Testis (tissue), 5 donors: ENCODE measurements at places on chromosomes 2 and 18.
A peak's percentile ranks its signal among the peaks of the same experiment; 100 is the strongest.

DNA sequence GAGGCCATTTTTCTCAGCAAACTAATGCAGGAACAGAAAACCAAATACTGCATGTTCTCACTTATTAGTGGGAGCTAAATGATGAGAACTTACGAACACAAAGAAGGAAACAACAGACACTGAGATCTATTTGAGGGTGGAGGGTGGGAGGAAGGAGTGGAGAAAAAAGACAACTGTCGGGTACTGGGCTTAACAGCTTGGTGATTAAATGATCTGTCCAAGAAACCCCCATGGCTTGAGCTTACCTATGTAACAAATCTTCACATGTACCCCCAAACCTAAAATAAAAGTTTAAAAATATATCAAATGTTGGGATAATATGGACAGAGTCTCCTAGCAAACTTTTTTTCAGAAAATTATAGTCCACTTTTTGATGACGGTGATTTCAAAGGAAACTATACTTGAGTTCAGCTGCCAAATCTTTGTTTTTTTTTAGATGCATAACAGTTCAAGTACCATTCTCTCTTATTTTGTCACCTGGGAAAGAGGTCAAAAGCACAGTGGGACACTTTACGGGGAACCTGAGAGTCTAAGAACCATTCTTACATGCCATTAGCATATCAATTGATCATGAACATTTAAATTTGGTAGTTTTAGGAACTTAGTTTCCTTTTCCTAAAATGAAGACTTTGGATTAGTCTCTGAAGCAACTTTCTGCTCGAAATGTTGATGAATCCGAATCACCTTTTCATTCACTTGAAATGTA, 835.0 kb downstream of the NRXN1 start:
- no peak for DNase-seq

DNA sequence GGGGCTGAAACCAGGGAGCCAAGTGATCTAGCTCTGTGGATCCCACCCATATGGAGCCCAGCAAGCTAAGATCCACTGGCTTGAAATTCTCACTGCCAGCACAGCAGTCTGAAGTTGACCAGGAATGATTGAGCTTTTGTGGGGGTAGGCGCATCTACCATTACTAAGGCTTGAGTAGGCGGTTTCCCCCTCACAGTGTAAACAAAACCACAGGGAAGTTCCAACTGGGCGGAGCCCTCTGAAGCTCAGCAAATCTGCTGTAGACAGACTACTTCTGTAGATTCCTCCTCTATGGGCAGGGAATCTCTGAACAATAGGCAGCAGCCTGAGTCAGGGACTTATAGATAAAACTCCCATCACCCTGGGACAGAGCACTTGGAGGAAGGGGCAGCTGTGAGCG, 96.7 kb downstream of the CCDC148 start:
- DNase-seq: no peak

DNA sequence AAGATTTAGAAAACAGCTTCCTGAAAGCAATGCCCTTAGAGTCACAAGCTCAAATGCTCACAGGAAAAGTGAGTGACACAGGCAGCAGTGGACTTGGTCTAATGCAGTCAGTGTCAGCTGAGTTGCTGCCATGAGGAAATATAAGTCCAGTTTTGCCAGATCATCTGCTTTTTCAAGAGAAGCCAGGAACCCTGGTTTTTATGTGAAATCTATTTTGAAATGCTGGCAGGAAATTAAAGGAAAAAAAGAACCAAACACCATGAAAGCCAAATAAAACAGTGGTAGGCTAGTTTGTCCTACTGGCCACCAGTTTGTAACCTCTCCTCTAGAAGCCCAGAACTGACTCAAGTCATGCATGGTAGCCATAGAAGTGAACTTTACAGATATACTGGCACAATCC, 109.2 kb downstream of the THADA start:
- peak; percentile 37 for DNase-seq

- DNase-seq: peak; percentile 51
These were observed at the start of gene TNFRSF11A for GRCh38 chr18:62324917-62325805. TSS of gene TNFRSF11A (plus strand) at chr18:62325310. CDS start at chr18:62325353, 43 bp downstream.

DNA sequence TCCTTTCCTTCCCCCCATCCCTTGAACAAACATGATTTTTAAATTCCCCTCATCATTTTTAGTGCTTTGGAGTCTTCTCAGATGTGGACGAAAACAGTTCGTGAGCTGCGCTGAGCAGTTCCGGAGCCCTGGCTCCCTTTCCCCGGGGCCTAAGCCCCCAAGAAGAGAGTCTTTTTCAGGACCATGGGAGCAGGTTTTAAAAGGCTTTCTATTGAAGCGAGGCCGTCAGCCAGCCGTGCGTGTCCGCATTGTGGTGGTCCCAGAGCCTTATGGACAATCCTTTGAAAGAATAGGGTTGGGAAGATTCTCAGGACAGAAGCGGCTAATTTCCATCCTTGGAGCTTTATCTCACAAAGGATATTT, 290.7 kb downstream of the SOX11 start:
- DNase-seq: no peak

DNA sequence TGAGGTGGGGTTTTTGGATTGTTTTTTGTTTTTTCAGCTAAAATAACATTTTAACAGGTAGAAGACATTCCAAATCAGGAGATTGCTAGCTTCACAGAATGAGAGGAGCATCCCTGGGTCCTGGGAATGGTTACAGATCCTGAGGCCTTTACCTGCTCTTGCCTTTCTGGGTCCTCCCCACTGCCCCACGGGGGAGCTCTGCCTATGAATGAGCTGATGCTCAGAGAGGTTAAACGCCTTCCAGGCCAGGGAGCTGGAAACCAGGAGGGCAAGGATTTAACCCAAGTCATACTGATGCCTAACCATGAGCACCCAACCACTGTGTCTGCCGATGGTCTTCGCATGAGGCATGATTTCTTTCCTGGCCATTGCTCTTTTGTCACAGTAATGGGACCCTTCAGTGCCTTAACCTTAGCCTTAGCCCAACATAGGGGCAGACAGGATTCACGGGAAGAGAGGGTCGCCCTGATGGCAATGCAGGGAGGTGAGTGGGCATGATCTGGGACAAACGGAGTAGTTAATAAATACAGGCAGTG, 16.1 kb downstream of the MOCOS start:
- no peak for DNase-seq

DNA sequence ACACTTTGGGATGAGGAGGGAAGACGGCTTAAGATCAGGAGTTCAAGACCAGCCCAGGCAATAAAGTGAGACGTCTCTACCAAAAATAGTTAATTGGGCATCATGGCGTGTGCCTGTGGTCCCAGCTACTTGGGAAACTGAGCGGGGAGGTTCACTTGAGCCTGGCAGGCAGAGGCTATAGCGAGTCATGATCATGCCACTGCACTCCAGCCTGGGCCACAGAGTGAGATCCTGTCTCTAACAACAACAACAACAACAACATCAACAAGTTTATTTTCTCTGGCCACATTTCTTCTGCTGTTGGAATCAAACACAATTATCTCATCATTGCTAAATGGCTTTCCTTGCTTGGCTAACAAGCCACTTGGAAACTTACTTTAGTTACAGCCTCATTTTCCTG, 13.4 kb downstream of the NIFK start:
- DNase-seq: no peak

DNA sequence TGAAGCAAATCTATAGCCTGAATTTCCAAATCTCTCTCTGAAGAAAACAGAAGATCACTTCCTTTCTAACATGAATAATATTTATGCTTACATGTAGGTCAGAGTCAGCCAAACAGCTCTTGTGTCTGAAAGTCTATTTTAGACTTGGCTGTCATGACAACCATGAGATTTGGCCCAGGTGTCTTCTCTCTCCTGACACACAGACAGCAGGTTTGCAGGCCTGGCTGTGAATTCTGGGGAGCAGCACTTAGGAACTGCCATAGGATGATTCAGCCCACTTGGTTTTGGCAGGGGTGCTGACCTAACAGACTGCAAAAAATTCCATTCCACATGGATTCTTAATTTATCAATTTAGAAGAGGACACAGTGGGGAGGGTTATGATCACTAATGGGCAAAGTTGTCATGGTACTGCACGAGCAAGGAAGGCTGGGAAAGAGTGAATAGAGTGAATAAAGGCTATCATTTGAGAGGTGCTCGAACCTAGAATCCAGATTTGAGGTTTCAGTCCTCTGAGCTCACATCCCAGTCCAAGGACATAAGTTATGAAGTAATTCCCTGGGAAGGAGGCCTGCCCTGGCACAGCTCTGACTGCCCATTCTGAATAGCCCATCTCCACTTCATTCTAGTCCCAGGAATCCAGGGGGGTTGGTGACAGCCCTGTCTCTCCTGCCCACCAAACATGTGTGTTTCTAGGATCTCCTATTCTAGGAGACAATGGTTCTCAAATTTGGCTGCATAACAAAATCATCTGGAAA, 453.9 kb upstream of the TRIB2 start:
- DNase-seq: no peak

DNA sequence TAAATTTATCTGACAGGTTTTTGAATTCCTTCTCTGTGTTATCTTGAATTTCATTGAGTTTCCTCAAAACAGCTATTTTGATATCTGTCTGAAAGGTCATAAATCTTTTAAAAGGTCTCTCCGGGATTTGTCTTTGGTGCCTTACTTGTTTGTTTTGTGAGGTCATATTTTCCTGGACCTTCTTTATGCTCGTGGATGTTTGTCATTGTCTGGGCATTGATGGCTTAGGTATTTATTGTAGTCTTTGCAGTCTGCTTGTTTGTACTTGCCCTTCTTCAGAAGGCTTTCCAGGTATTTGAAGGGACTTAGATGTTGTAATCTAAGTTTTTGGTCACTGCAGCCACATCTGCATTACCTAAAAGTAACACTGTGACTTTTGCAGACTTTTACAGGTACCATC, 355.2 kb downstream of the PARD3B start:
- no peak for DNase-seq
